G401 (cell line): ENCODE measurements at places on chromosomes 7 and 10.

GRCh38 chr10:78321500-78321899 lies 287.8 kb downstream of the RPS24 start:
- no peak for DNase-seq

DNA sequence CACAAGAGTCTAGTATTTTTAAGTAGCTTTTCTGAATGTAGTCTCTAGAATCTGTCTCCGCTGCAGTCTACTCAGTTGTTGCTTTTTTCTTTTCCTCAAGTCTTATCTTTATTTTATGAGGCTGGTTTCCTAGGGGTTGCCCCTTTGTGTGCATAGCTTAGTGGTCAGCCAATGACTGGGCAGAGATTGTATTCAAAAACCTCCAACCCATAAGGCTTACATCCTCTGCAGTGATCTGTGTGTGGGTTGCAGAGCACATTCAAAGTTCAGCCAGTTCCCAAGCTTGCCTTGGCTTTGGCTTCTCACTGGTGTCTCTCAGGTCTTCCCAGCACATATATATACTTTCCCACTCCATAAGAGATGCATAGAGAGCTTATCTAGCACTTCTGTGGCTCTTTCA lies 160.0 kb upstream of the TCF7L2 start:
- DNase-seq, result no peak

- DNase-seq, result no peak
Observed at GRCh38 chr7:7664291-7664690, 23.7 kb downstream of the UMAD1 start.

- no peak for DNase-seq
Observed at GRCh38 chr10:43128958-43129706, 9.1 kb upstream of the CSGALNACT2 start.

DNA sequence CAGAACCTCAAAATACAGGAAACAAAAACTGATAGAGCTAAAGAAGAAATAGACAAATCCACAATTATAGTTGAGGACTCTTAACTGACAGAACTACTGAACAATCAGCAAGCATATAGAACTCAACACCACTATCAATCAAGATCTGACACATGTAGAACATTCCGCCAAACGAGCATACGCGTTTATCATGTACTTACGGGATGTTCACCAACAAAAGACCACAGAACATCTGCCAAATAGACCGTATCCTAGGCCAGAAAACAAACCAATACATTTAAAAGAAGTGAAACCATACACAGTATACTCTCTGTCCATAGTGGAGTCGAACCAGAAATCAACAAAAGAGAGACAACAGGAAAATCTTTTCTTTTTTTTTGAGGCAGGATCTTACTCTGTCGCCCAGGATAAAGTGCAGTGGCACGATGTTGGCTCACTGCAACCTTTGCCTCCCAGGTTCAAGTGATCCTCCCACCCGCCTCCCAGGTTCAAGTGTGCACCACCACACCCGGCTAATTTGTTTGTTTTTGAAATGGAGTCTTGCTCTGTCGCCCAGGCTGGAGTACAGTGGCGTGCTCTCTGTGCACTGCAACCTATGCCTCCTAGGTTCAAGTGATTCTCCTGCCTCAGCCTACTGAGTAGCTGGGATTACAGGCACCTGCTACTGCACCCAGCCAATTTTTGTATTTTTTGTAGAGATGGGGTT lies 5.1 kb downstream of the GNA12 start:
- DNase-seq, result no peak

DNA sequence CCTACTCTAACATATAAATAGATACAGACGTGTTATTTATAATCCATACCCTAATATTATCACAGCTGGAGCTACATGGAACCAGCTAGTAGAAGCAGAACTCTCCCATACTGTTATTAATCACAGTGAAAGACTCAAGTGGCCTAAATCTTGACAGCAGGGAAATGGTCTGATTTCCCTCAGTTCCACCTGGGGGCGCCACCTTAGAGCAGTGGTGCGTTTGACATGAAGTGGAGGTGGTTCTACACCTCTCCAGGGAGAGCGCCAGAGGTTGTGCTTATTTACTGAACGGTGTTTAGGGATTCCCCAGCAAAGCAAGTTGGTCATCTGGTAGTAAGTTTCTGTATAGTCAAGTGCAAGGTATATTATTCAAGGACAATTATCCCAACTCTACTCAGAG lies 17.6 kb downstream of the DNTT start:
- DNase-seq, result no peak

GRCh38 chr10:110994406-110995086 lies 75.1 kb downstream of the SHOC2 start:
- no peak for DNase-seq

DNA sequence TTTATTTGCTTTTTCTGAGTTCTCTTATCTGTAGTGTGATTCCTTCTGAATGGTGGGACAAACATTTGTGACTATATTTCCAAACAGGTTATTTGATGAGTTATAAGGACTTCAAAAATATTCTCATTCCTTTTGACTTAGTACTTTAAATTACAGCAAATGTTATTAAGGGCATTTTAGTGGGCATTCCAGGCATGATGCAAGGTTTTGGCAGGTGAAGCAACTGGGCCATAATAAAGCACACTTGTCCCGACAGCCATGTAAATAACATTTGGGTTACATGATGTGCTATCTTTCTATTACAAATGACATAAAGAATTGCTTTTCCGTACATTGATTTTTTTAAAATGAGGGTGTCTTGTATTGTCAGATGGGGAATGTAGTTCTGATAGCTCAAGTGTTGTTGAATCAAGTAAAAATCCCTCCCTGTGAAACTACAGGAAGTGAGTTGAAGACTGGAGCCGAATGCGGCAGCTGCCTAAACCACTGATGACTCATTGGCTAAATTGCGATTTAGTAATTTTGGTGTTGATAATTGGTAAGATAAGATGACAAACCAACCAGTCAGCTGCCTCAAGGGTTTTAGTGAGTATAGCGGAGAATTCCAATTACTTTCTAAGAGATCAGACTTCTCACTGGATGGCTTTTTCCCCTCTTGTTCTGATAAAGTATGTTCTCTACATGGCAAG lies 231.3 kb upstream of the NPY start:
- DNase-seq, result no peak

DNA sequence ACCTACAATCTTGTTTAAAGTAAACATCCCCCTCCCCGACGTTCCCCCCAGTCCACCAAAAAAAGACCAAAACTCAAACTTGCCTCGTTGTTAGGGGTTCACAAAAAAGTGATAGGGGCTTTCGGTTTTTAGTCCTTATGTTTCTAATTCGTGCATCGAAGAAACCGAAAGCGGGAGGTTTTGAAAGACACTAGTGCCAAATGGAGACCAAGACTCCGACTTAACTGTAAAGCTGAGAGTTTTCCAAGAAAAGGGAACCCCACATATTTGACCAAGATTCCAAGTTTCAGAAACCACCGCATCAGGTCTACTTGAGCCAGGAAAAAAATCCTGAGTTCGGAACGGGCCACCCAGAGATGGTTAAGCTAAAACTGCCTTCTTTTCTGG lies 534 bp downstream of the PSMA2 start:
- no peak for DNase-seq

DNA sequence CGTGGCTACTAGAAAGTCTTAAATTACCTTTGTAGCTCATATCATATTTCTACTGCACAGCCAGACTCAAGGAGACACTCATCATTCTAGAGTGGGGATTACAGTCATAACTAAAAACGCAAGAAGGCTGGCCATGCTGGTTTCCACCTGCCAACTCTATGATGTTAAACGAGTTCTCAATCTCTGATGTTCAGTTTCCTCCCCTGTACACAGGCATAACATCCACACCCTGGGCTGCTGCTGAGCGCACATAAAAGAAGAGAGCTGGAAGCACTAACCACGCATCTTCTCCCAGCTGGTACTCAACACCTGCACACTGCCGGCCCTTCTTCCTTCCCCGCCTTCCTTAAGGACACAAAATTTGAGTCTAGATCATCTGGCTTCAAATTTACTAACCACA lies 60.5 kb downstream of the SORBS1 start:
- DNase-seq, result no peak

- no peak for DNase-seq
Observed at GRCh38 chr10:53314876-53315275, 542.3 kb upstream of the MBL2 start.

GRCh38 chr10:29285624-29286051 lies 3.2 kb upstream of the LYZL1 start:
- DNase-seq, result no peak

GRCh38 chr10:30373596-30374327 lies 24.7 kb upstream of the MTPAP start:
- DNase-seq, result no peak

GRCh38 chr7:71112436-71112835 lies 19.5 kb upstream of the GALNT17 start:
- DNase-seq, result no peak

DNA sequence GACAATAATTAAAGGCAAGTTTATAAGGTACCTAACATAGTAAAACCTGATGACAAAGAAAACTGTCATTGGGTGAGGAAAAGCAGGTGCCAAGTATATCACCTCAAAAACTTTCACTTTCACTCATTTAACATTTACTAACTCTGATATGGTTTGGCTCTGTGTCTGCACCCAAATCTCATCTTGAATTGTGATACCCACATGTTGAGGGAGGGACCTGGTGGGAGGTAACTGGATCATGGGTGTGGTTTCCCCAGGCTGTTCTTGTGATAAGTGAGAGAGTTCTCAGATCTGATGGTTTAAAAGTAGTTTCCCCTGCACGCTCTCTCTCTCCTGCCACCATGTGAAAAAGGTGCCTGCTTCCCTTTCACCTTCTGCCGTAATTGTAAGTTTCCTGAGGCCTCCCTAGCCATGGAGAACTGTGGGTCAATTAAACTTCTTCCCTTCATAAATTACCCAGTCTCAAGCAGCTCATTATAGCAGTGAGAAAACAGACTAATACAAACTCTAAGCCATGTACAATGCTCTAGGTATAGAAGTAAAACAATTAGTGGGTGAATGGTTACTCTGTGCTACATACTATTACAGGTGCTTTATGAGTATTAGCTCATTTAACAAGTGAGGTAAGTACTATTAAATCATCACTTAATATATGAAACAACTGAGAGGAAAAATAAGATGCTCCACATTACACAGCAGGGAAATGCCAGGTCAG lies 199.0 kb downstream of the CHCHD3 start:
- DNase-seq, result no peak

DNA sequence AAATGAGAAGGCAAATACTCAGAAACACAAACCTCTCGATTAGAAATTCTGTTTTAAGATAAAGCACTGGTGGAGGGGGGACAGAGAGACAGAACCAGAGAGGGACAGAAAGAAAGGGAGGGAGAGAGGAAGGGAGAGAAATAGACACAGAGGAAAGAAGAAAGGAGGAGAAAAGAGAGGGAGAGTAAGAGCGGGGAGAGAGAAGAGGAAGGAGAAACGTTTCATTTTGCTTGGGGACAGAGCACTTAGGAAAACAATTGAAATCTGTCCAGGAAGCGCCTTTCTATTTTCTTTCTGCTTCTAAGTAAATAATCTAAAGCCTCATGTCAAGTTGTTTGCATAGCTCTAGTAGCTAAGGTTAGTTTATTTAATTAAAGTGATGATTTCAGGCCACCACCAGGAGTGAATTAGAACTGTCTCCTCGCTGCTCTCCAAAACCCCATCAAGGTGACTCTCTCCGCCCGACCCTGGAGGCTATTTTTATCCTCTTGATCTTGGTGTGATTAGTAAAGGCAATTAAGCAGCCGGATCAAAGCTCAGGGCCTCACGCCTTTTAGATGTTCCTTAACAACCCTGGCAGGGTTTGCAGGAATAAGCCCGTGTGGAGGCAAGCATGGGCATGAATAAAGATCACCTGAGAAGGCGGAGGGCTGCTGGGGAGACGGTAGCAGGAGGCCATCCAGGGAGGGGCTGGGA lies 73.4 kb upstream of the INSIG1 start:
- DNase-seq, result no peak
